Stimulated activated naive CD4-positive, alpha-beta T cell treated with Interleukin-2 at 50 U/mL for 16 hours (primary cell): ENCODE measurements at places on chromosomes 16 and 17.

- DNase-seq, result no peak
Measured at GRCh38 chr17:64110379-64111152, 19.4 kb downstream of the ERN1 start.

DNA sequence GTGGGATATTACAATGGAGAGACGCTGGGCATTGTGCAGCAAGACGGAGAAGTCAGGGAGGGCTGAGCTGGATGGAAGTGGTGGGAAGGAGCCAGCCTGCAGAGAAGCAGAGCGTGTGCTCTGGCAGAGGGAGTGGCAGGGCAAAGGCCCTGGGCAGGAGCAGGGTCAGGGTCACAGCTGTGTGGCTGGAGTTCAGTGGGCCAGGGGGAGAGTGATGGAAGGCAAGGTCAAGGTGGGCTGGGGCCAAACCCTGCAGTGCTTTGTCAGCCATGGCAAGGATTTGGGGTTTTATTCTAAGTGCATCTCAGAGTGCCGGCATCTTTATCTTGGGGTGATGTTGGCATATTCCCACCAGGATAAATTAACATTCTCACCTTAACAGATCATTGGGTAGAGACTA lies 31.9 kb upstream of the C16orf78 start:
- DNase-seq, result no peak

DNA sequence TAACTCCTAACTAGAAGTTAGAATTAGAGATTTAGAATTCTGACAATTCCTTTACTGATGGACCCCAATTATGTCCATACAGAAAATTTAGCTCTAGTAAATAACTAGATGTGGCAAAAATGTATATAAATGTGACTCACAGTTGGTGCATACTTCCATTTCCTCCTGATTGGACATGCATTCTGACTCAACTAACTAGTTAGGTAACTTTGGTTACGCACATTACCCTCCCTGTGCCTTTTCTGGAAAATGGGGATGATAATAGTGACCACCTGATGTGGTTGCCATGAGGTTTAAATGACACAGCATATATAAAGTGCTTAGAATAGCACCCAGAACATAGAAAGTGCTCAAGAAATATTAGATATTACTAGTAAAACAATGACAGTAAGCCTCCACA lies 550.0 kb upstream of the SALL1 start:
- no peak for DNase-seq

DNA sequence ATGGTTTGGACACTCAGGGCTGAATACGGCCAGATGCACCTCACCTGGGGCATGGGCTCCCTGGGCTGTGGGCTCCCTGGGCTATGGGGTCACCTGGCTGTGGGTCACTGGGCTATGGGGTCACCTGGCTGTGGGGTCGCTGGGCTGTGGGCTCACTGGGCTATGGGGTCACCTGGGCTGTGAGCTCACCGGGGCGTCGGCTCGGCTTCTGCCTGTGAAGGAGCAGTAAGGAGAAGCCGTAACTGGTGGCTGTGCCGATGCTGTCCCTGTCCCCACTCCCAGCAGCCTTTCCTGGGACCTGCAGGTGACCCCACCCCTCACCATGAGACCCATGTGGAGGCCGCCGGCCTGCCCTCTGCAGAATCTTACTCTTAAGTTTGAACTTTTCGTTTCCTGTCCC lies 1.9 kb upstream of the PERCC1 start:
- no peak for DNase-seq

GRCh38 chr17:69250641-69251040 lies 22.0 kb upstream of the ABCA10 start:
- DNase-seq, result no peak

DNA sequence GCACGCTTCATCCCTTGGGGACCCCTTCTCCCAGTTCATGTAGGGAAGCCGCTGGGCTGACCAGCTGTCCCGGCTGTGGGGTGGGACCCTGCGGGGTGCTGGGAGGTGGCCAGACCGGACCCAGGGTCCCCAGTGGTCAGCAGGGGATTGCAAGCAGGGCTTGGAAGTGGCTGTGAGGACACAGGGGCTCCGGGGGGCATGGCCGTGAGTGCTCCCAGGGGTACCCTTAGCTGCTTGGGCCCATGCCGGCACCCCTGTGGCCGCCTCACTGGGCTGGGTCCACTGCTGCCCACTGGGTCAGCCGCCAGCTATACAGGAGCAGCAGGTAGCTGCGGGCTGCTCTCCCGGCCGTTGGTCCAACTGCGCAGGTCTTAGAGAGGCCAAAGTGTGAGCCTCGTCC lies 18.8 kb downstream of the PRSS27 start:
- DNase-seq, result no peak

GRCh38 chr17:55817397-55817709 lies 66.5 kb downstream of the PCTP start:
- no peak for DNase-seq

GRCh38 chr17:65743308-65743655 lies 181.8 kb upstream of the AXIN2 start:
- no peak for DNase-seq

- DNase-seq, result no peak
Measured at GRCh38 chr17:50943575-50943933, 77.4 kb upstream of the TOB1 start.
